ENCODE measurements at places on chromosomes 6 and 20.

DNA sequence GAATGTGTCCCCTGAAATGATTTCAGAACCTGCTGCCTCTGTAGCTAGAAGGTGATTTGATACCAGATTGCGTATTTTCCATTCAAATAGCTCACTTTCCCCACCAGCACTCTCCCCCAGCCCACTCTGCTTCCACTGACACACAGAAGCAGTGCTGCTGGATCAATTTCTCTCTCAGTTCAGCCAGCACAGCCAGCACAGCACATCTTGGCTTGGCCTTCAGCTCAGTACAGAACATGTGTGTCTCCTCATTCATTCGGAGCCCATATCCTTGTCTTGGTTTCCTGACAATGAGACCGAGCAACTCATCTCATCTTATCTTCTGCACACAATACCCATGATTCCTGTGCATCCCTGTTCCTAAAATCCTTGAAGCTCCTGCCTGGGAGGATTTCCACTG is 33.8 kb upstream of the CD83 start:
- no peak for DNase-seq

- DNase-seq: peak; percentile 31
Observed at GRCh38 chr6:37643851-37644672, 53.6 kb downstream of the MDGA1 start.

- DNase-seq: no peak
Observed at GRCh38 chr6:71088166-71088565, 131.3 kb upstream of the B3GAT2 start.

DNA sequence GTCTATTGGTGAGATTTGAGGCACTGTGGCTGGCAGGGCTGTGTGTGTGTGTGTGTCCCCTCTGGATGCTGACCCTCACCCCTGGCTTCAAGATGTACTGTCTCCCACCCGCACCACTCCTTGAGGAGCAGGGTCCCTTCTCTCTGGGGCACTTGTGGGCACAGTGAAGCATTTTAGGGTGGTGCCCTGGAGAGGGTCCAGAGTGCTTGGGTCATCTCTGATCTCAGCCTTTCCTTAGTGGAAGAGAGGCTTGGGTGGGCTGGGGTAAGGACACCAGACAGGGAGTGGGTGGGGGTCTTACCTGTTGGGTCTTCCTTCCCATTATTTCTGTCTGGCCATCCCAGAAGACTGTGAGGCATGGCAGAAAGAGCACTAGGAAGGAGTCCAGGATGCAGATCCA is 66.1 kb downstream of the EFCAB8 start:
- no peak for DNase-seq

DNA sequence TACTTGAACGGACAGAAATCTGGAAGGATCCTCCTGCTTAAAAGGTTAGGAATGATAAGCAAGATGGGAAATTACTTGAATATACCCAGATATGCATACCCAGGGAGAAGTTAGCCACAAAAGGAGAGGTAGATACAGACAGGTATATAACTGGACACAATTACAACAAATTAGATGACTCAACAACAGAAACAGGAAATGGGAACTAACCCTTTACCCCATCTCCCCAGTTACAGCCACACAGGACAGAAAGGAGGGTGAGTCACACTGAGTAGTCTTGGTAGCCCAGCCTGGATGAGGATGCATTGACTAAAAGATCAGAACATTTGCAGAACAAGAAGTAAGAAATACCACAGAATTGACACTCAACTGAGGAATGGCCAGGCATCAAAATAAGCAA is 61.2 kb downstream of the C6orf52 start:
- DNase-seq: no peak

GRCh38 chr6:80527552-80528052 is 421.1 kb downstream of the BCKDHB start:
- DNase-seq: no peak

DNA sequence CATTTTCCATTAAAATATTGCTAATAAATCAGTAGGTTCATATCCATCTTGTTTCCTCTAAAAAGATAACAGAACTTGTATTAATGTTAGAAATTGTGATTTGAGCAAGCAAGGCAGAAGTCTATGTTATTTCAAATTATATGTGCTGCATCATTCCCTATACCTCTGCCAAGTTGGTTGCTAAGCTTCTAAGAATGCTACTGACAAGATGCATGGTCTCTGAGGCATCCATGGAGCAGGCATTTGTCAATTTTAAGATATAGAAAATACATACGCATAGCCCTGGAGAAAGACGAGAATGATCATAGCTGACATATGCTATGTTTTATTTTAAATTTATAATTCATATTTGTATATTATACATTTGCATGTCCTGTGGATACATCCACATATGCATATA is 168.3 kb upstream of the THEMIS start:
- no peak for DNase-seq

GRCh38 chr6:27472617-27473400 is at the start of gene ZNF184:
Gene ZNF184, minus strand, starts transcription at chr6:27473105. Its CDS starts 811 bp downstream, at chr6:27472294.
- peak; percentile 87 for DNase-seq

DNA sequence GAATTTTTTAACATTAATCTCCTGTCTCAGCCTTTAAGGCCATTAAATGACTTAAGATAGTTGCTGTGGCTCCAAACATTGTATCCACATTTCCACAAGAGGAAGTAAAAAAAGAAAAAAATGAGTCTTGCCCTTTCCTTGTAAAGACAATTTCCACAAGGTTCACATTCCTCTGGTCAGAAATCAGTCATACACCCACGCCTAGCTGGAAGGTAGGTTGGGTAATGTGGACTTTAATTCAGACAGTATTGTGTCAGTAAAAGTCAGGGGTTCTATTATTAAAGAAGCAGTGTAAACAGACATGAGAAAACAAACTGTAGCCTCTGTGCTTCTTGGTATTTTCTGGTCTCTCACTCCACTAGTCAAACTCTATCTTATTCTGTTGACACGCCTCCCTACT is 682.0 kb downstream of the GRIK2 start:
- no peak for DNase-seq

- no peak for DNase-seq
Observed at GRCh38 chr6:142174703-142175102, 27.6 kb downstream of the VTA1 start.

DNA sequence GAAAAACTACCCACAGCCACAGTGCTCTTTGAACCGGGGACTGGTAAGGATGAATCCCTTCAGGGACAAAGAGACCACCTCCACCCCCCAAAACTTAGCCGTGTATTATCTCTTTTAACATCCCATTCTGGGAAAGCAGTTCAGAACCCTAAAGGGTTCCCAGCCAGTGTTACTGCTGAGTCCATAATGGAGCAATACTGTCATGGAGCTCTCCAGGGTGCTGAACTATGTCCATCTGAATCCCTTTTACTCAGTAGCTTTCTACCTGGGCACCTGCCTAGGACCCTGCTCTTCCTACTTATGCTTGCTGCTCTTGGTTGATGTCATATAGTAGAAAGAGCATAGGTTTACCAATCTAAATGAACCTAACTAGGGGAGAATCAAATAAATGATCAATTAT is 22.3 kb upstream of the SAYSD1 start:
- peak; percentile 39 for DNase-seq

GRCh38 chr6:13253272-13253671 is 75.1 kb downstream of the TBC1D7 start:
- DNase-seq: no peak

GRCh38 chr6:12957321-12958051 is 240.9 kb downstream of the PHACTR1 start:
- DNase-seq: peak; percentile 1

DNA sequence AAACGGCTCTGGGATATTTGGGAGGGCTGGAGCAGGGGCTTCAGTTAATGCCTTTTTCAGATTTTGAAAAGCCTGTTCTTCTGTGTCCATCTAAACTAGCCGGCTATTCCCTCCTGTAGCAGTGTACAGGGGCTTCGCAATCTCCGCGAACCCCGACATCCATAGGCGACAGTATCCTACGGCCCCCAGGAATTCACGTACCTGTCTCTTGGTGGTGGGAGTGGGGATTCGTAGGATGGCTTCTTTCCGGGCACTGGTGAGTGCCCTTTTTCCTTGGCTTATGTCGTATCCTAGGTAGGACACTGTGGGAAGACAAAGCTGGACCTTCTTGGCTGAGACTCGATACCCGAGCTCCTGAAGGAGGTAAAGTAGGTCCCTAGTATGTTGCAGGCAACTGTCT is 153.1 kb downstream of the TRIM27 start:
- no peak for DNase-seq

DNA sequence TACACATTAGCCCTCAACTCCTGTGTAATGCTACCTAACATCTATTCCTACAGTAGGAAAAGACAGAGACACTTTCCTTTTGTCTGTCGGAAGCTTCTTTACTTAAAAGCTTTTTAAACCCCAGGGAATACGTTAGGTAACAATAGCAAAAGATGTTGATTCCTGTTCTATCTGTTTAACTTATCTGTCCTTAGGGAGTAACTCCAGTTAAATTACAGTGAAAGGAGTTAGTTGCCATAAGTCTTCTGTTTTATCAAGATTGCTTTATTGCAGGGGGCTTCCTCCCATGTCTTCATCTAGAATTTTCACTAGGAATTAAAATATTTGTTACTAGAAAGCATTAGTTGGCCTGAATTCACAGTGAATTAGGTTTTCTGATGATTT is 26.2 kb downstream of the TOP1 start:
- no peak for DNase-seq

- DNase-seq: no peak
Observed at GRCh38 chr20:21640556-21640955, 64.9 kb upstream of the PAX1 start.

- no peak for DNase-seq
Observed at GRCh38 chr20:58092353-58092752, 136.1 kb downstream of the ANKRD60 start.

DNA sequence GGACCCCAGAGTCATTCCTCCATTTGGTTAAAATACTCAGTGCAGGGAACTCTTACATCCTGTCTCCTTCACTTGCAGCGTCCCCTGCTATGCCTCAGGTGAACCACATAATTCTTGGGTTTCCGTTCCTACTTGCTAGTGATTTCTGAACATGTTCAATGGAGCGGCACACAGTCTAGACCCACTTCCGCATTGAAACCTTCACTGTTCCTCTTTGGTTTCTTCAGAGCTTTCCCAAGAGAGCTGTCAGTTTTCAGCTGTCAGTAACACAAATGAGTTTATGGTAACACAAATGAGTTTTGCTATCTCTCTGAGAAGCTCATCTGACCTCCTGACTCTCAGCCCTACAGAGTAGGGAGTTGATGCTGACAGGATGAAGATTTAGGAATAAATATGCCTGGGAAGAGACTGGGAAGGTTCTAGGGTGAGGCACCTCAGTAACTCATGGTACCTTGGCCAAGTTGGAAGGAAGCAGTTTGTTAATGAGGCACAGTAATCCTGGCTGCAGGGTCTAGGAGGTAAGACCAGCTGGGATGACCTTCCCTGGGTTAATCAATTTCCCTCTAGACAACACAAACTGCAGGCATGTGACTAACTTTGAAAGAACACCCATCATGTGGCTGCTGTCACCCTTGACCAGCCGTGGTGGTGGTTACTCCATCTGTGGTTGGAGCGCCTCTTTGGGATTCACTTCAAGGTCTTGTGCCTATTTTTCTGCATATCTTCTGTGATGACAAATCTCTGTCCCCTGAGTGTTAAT is 5.4 kb downstream of the SYS1 start:
- peak; percentile 58 for DNase-seq

Measured in CD4-positive, alpha-beta T cell treated with Interleukin-6 for 4 hours (primary cell).